ENCODE measurements at places on chromosomes 13 and 19.

DNA sequence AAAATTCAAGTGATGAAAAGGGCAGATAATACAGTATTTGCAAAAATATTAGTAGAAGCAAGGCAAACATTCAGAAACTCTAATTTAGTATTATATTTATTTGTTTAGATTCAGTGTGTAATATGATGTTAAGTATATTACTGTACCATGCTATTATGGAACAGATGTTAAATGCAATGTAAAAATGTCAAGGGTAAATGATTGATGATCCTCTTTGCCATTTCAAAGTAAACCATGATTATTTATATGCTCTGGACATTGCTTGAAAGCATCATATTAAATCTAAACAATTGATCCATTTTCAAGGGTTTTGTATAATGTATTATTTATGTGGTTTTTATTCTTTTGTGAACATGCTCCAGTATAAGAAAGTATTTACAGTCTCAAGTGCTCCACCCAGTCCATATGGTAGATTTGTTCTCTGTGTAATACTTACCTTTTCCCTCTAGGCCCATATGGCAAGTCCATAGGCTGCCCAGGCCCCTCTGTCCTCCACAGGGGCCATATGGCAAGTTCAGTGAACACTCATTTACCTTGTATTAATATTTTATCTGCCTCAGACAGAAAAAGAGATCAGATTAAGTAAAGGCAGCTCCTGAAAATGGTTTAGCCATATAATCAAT lies 353.5 kb downstream of the DACH1 start:
- no peak for DNase-seq

GRCh38 chr13:40362502-40362901 lies 303.9 kb downstream of the FOXO1 start:
- no peak for DNase-seq

DNA sequence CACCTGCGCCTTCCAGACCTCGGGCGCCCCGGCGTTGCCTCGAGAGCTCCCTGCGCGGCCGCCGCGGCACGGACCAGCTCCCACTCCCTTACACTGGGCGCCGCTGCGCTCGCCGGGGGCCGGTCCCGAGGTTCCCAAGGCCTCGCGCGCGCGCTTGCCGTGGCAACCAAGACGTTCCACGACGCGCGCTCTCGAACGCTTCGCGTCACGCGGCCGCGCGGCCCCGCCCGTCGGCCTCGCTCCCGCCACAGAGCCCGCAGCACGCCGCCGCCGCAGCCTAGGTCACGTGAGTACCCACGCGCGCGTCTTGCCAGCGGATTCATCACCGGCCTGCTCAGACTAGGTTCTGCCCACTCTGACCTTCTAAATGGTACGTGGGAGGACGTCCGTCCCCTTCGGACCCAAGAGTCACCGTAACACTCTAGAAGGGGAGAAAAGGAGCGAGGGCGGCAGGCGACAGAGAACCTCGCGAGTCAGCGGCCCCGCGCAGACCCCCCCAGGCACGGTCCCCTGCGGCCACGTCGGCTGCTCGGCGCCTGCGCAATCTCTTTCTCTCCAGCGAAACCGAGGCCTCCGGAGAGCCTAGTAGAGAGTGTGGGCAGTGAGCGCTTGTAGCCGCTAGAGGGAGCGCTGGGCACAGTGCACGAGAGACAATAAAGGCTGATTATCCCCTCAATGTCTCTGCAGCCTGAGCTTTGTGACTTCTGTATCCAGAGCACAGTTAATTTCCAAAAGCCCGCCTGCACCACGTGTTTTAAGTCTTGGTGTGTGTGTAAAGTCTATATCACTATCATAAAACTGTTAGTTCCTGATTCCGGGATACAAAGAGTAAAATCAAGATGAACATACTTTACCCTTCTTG lies at the start of gene SPART:
TSS of gene SPART (minus strand) at position 173 of the 862 bp plus-strand sequence. CDS start 10,564 bp downstream, outside the sequence.
- peak; percentile 63 for DNase-seq

GRCh38 chr19:39203372-39204341 lies at the start of gene SYCN:
Gene SYCN (minus strand): TSS chr19:39204263. CDS start chr19:39204254, 9 bp downstream.
- DNase-seq = no peak

DNA sequence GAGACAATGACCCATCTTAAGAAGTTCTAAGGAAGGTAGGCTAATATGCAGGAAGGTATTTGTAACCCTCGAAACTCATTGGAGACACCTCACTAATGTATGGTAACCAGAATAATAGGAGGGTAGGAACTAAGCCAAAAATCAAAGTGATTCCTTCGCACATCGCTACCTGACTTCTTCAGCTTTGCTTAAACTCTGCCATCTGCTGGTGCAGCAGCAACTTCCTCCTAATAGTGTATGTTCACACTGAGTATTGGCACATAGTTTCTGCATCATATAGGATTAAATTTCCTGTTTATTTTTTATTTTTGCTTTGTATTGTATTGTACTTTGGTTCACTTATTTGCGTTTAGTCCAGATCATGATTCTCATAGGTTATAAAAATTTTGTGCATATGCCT lies 676.2 kb downstream of the GPC5 start:
- DNase-seq = no peak

- no peak for DNase-seq
These were observed 892.9 kb downstream of the OLFM4 start for GRCh38 chr13:53921473-53921872.

DNA sequence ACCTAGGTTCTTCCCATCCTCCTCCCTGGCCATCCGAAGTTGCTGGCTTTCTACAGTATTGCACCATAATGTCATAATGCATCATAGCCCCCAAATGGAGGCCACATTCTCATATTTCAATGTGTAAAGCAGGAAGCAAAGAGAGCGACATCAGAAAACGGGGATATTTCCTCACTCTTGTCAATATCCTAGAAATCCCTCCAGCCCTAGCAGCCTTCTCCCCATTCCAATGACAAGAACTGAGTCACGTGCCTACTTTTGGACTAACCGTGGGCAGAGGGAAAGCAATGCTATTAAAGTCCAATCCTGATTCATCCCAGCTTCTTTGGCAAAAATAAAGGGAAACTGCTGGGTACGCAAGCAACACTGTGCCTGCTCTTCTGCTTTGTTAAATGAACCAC lies 4.3 kb upstream of the RAP2A start:
- DNase-seq = no peak

DNA sequence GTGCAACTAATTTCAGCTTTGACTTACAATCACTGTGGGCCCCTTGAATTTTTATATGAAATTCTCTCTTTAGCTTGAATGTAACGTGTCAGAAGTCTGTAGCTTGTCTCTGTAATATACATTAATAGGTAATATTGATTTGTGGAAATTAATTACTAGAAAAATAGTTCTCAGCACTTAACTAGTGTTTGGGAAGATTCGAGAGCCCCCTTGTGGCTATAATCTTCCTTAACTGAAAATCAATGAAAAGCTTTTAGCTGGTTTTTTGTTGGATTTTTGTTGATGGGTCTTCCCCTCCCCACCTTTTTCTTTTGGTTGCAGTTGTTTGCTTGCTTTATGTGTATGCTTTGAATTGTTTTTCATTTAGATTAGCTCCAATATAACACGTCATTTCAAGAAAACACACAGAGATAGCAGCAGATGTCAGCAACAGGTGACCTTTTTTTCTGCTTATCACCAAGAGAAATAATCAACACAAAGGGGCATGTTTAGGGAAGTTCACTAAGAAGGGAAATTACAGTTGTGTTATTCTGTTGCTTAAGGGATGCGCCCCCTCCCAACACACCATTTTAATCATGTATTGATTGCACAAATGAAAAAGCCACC lies 176.8 kb downstream of the OXGR1 start:
- no peak for DNase-seq

GRCh38 chr19:918481-919198 lies 1.5 kb downstream of the KISS1R start:
- no peak for DNase-seq

DNA sequence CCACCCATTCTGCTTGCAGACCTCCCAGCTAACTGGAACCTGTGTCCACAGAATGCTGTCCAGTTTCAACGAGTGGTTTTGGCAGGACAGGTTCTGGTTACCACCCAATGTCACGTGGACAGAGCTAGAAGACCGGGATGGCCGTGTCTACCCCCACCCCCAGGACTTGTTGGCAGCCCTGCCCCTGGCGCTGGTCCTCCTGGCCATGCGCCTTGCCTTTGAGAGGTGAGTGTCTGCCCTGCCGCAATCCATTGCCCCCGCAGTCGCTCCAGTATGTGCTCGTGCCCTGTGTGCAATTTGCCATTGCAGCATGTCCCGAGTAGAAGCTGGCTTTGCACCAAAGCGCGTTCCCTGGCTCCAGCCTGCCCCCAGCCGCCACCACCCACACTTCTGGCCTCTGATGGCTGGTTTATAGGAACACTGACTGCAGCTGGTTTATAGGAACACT lies 41.9 kb downstream of the CERS4 start:
- no peak for DNase-seq

- no peak for DNase-seq
These were observed 2.0 kb downstream of the ZNF784 start for GRCh38 chr19:55622242-55622969.

DNA sequence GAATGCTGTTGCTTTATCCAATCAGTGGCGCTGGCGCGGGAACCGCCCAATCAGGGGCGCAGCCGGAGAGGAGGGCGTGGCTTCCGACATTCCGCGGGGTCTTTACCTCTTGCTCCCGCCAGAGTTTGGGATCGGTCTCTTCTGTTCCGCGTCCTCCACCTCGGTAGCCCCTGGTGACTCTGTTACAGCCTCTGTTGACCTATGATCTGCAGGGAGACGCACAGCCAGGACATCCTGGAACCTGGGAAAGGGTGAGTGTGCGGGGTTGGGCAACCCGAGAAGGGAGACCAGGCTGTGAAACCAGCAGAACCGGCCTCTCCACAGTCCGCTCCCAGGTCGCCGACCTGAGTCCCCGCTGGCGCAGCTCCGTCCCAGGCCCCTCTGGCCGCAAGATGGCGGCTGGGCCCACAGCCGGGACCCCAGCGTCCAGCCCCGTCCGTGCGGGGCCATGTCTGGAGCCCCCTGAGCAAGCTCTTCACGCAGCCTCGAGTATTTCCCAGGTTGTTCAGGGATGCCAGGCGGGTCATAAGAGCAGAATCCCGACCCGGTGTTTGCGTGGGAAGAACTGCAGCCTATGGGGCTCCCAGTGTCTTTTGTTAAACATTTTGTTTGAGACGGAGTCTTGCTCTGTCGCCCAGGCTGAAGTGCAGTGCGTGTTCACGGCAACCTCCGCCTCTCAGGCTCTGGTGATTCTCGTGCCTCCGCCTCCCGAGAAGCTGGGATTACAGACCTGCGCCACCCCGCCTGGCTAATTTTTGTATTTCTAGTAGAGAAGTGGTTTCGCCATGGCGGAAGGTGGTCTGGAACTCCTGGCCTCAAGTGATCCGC lies 4.4 kb upstream of the ZNF681 start:
- DNase-seq = peak; percentile 75

DNA sequence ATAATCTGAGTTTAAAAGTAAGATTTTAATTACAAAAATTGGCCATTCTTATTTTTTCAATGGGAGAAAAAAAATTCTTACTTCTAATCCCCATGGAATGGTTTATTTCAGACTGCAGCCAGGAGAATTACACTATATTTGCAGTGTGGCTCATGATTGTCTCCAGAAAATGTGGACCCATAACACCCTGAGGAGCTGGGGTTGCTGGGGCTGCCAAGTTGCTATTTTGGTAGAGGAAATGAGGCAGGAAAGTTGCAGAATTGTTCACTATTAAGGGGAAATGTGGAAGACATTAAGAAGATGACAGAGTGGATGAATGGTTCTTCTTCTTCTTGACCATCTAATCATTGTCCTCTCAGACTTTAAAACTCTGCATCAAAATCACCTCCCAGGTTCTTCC lies 4.6 kb upstream of the SCEL start:
- DNase-seq = no peak

DNA sequence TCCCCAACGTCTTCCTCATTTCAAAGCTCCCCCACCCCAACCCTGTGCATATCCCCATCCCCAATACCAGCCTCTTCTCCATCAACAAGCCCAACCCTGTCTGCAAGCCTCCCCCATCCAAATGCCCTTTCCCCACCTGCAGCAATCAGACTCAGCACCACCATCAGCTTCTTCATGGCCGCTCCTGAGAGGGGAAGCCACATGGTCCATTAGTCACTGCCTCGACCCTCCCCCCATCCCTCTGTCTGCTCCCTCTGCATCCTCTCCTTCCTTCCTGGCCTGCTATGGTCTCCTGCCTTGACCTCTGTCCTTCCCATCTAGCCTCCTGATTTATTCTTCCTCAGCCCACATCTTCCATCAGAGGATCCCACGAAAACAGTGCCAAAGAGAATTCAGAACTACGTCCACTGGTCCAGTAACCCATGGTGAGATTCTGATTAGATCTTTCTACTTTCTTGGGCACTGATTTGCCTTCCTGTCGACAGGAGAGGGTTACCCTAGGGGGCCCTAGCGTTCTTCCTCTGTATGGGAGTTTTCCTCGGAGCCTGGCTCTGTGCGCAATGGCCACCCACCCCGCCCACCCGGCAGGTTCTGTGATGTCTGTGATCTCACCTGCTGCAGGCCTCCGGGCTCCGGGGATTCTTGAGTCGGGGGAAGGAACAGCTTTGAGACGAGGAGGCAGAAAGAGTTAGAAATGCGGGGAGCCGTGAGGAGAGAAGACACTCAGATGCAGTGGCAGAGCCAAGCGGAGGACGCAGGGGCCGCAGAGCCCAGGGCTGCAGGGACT lies 1.3 kb downstream of the KLK6 start:
- DNase-seq = no peak

GRCh38 chr13:78325585-78325984 lies 277.8 kb downstream of the POU4F1 start:
- DNase-seq = no peak

DNA sequence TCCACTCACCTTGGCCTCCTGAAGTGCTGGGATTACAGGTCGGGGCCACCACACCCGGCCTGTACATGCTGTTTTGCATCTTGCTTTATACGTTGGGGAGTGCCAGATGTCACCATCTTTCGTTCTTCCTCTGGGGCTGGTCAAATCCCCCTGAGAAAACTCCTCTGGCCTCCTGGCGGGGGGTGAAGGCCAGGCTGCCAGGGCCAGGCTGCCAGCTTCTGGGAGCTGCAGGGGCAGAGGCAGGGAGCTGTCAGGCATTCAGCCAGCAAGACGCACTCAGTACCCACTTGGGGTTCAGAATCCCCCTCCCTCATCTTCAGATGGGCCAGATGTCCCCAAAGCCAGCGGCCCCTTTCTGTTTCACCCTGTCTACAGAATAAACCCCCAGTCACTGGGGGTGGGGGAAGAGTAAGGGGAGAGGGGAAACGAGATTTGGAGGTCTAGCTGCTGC lies 16.1 kb downstream of the ZSWIM9 start:
- DNase-seq = no peak

All from T-helper 22 cell (primary cell).